Fibroblast of skin of scalp (primary cell): ENCODE measurements at places on chromosomes 13 and 19.

DNA sequence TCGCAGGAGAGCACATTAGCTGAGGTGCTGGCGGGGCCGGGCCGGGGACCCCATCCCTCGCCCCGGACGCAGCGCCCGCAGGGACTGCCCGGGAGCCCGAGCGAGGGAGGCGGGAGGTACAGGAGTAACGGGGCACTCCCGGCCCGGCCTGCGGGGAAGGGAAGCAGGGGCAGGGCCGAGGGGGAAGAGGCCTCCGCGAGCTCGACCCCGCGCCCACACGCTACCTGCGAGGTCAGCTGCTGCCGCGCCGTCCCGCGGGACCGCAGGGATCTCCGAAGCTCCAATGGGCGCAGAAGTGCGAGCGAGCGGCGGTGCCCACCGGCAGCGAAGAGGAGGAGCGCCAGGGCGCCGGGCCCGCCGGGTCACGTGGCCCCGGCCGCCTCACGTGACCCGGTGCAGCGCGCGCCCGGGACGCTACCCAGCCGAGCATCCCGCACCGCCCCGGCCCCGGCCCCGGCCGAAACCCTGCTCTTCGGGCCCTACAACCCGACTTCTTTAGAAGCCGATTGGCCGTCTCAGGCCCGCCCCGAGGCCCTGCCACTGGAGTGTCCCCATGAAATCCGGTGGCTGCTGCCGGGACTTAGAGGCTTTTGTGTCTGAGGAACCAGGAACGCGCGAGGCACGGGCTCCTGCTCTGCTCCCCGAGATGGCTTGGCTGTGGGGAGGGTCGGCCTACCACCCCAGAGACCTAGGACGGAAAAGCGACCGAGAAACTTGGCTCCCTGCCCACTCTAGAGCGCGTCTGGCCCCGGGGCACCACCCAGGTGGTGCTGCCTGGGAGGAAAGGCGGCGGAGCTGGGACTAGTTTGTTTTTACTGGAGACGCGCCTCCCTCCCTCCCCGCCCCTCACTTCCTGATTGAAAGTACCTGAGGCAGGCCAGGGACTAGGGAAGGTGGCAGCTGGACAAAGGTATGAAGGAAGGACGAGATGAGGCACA is at the start of gene RCBTB1:
Gene RCBTB1, minus strand, starts transcription at position 339 of the 938 bp plus-strand sequence. CDS start 18,279 bp downstream, outside the sequence.
- peak; percentile 70 for DNase-seq

DNA sequence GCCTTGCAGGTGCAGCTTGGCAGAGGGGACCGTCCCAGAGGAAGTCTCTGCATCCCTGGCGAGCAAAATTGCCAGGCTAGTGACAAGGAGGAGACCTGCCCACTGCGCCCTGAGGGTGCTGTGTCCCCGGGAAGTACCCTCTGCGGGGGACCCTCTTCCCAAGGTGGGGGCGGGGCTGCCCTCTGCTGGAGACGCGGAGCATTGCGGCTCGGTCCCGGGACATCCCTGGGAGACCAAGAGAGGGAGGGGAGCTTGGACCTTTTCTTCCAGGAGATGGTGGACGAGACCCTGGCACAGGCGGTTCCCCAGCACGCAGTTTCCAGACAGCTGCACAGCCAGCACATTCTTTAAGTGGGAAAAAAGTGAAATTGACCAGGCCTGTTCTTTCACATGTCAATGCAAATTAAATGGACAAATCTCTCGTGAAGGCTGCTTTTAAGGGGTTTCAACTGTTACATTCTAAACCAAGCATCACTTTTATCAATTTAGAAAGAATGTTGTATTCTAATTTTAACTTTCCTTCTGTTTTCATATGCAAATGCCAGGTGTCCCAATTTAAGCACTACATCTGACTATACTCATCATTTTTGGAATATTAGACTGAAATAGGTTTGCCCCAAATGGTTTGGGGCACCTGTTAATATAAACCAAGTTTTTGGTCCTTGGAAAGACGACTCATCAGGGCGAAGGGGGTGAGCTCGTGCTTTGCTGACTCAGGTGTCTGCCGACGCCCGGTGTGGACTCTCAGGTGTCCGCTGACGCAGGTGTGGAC is 60.7 kb downstream of the MCF2L start:
- DNase-seq, result peak; percentile 9

DNA sequence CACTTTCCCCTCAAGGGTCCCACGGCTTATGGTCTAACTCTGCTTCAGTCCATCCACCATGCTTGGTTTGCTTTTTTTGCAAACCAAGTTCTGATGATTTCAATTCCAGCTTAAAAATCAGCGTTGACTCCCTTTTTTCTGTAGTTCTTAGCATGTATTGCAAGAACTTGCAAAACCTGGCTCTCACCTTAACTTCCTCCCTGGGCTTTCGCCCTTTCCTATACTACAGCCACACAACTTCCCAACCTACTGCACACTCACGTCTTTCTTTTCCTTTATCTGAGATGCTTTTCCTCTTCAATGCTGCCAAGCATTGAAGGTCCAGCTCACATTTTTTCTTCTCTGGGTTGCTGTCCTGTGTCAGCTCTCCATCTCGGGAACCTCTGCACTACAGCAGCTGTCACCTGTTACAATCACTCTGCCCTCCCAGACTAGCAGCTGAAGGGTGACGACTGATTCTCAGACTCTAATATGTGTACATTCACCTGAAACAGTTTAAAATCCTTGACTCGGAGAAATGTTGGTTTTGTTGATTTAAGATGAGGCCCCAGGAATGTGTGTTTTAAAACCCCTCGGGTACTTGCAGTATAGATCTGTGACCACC is 143.7 kb downstream of the FREM2 start:
- DNase-seq, result no peak

DNA sequence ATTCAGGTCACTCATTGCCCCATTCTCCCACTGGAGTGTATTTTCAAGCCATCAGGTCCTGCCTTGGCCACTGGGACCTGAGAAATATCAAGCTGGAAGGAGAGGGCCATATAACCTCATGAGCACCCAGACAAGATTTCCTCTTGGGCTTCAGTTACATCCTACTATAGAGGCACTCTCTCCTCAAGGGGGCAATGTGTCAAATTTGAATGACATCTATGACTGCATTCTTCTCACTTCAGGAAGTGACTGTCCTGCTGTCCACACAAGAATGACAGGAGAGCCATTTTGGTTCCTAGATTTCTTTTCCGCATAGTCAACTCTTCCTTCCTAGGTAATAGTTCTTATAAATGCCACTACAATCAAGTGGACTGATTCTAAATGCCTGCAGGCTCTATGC is 416.2 kb downstream of the DIAPH3 start:
- DNase-seq, result no peak

GRCh38 chr13:52945348-52945747 is 83.3 kb upstream of the OLFM4 start:
- no peak for DNase-seq

DNA sequence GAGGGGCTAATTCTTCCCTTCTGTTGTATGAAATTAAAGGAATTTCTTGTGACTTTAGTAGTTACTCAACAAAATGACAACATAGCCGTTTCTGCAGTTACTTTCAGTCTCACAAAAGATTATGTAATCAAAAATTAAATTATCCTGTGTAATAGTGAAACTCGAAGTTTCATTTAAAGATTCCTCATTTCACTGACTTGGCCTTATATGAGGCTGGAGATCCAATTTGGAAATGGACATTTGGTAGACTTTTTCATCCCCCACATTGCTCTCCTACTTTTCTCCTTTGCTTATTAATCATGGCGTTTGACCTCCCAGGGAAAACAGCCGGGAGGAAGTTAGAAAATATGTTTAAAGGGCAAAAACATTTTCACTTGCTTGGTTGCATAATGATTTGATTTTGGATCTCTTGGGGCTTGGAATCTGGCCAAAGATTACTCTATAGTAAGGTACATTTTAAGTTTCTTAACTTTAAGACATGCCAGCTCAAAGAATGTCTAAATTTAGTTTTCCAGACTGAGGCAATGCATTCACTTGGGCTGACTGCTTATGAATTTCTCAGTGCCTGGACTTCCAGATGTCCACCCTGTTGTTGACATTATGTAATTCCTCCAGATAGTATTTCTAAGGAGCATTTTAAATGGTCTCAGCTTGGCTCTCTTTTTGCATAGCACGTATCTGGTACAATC is 1364.9 kb upstream of the MIR17HG start:
- DNase-seq, result peak; percentile 31

DNA sequence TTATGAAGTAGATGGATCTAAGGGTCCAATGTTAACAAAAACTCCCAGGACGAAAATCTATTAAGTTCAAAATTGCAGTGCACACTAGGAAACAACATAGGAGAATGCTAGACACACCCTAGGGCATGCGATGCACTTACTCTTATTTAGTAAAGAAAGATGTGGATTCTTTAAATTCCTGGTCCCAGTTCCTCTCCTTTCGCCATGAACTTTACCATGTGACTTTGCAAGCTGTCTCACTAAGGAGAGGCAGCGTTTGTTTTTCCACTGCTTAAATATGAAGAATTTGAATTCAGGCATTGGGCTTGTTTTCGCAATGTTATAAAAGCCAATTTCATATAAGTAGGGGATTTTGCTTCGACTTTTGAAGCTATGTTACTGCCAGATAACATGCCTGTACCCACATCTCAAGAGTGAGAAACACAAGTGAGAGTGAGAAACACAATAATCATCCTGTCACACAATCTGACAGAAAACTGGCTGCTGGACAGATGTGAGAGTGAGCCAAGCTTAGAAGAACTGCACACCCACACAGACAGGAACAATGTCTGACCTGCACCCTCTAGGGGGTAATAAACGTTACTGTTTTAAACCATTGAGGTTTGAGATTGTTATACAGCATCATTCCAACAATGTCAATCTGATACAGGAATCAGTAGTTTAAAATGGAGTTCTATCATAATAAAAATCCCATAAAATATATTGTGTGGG is 1308.4 kb downstream of the SLITRK5 start:
- peak; percentile 0 for DNase-seq

- peak; percentile 73 for DNase-seq
Measured at GRCh38 chr13:27556109-27556508, 64.2 kb downstream of the LNX2 start.

GRCh38 chr19:41264581-41265394 is 616 bp downstream of the HNRNPUL1 start:
- DNase-seq, result peak; percentile 42

DNA sequence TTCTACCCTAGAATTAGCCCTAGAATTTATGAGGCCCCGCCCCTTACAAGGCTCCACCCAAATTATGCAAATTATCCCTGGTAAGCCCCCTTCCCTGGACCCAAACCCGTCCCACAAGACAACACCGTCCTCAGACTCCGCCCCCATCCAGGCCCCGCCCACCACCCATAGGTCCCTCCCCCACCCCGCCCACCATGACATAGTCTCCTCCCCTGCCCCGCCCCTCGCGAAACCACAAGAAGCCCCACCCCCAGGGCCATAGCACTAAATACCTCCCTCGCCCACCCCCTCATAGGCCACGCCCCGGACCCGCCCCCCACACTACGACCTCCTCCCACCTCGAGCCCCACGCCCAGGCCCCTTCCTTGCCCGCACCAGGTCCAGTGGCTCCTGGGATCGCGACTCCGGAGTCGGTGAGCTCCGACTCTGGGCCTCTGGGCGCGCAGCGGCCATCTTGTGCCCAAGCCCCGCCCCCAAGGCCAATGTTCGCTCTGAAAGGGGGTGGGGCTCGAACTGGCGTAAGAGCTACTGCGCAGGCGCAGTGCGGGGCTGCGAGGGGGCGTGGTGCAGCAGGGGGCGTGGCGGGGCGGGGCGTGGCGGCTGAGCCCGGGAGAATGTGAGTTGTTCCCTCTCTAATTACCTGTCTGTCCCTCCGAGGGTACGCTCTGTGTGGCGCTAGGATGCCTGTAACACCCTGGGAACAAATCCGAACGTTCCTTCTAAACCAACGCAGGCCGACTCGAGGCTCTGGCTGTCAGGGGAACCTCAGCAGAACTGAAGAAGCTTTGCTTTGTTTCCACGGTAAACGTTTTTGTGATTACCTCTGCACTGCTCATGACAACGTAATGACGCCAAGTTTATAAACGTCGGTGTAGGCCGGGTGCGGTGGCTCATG is at the start of gene ZNF784:
Gene ZNF784, minus strand, starts transcription at position 458 of the 895 bp plus-strand sequence. Its CDS starts 5 bp downstream, at position 453.
- peak; percentile 94 for DNase-seq

DNA sequence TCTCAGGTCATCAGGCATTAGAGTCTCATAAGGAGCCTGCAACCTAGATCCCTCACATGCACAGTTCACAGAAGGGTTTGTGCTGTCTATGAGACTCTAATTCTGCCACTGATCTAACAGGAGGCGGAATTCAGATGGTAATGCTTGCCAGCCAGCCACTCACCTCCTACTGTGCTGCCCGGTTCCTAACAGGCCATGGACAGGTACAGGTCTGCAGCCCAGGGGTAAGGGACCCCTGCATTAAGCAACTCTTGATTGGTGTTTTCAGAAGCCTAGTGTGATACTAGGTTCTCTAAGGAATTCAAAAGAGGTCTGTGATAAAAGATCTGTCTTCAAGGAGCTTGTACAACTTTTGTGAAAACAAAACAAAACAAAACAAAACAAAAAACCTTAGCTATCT is 31.1 kb downstream of the CAB39L start:
- DNase-seq, result no peak

DNA sequence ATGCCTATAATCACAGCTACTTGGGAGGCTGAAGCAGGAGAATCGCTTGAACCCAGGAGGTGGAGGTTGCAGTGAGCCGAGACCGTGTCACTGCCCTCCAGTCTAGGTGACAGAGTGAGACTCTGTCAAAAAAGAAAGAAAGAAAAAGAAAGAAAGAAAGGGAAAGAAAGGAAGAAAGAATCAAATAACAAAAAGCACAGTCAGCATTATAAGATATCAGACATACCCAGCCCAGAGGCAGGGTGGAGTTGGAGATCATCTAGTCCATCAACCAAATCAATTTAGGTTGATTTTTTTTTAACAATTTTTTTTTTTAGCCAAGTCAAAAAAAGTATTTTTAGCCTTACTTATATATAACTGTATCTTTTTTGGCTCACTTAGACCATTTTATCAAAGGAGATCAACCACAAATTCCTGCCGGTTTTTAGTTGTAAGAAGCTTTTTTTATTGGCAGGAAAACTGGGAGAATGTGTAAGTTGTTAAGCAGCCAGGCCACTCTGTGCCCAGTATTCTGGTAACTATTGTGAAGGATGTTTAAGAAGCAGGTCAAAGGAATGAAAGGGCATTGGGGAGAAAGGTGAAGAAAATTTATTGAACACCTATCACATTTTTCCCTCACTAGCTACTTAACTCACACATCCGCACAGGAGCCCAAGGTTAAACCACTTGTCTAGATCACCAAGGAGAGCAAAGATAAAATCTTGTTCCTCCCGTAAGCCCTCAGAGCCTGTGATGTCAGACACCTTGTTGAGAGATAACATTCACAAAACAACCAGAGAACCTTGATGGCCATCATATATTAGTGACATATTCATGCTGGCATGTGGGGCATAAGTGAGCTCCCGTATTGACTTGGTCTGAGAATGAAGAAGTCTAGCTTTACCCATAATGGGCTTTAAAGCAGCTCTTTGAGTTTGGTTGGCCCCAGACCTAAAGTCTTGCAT is 91.8 kb downstream of the COL4A2 start:
- DNase-seq, result peak; percentile 71

DNA sequence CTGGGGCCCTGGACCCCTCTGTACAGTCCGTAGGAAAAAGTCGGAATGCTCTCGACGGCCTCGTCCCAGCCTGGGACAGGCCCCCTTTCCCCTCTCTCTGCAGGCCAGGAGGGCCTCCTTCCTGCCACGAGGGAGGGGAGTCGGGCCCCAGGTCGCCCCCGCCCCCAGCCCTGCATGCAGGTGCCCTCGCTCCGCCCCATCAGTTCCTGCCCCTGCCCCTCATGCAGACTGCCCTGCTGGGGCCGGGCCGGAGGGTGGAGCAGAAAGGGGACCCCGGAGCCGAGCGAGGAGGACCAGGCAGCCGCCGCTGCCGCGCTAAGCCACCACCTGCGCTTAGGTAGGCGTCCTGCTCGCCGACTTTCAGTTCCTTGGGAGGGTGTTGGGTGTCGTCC is 7.3 kb downstream of the LYL1 start:
- no peak for DNase-seq
